Chondrocyte (in vitro differentiated cells): ENCODE measurements at places on chromosomes 2 and 18. TPM values are rescaled to one million over a fixed set of nuclear protein-coding genes. Genes with fewer than 3 reads are reported as not detected.
A peak's percentile ranks its signal among the peaks of the same experiment; 100 is the strongest.

DNA sequence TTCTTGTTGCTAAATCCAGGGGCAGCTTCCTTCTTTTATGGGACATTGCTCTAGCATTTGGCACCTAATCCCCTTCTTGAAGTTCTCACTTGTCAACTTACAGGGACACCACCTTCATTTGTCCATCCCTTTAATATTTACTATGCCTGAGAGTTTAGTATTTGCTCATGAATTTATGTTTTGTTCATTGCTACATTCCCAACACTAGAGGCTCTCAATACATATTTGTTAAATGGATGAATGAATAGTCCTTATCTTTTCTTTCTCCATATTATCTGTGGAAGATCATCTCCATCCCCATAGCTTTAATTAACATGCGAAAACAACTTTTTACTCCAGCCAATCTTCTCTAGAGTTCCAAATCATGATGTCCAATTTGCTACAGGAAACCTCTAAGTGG is 5.4 kb downstream of the CWC22 start:
- peaks cover 1% of the 10 kb centered on the region for H3K36me3 ChIP-seq
- H3K4me1 ChIP-seq, result peaks cover 36% of the 10 kb centered on the region
- no peaks in the 10 kb centered on the region for H3K27me3 ChIP-seq
- H3K27ac ChIP-seq, result no peak overlapping the region
- DNase-seq, result no peak

The IL37 gene
- not detected in 3 replicates for total RNA-seq

The TMEFF2 gene
- total RNA-seq, result 1.4 to 8.6 TPM (median 1.5 TPM) in 3 replicates

DNA sequence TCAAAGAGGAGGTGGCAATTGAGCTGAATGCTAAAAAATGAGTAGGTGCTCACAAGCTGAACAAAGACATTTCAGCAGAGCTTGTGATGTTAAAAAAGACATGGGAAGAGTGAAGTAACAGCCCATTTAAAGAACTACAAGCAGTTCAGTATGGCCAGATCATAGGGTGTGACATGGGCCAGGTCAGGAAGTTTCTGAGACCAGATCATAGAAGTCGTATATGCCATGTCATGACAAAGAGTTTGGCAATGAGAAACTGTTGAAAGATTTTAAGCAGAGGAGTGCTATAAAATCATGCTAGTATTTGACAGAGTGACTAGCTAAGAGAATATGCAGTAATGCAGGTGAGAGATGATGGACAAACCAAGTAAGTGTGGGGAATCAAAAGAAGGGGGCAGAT is 7.3 kb upstream of the PELI1 start:
- H3K4me1 ChIP-seq, result peaks cover 6% of the 10 kb centered on the region
- no peaks in the 10 kb centered on the region for H3K27me3 ChIP-seq
- no peak for DNase-seq
- H3K4me3 ChIP-seq, result no peak overlapping the region

The LYPD6 gene
- 0.46 to 0.82 TPM (median 0.57 TPM) in 3 replicates for total RNA-seq

- H3K4me3 ChIP-seq, result no peak overlapping the region
- DNase-seq, result no peak
- H3K4me1 ChIP-seq, result peaks cover 25% of the 10 kb centered on the region
Observed at GRCh38 chr18:11124054-11124453, 25.3 kb downstream of the PIEZO2 start.

DNA sequence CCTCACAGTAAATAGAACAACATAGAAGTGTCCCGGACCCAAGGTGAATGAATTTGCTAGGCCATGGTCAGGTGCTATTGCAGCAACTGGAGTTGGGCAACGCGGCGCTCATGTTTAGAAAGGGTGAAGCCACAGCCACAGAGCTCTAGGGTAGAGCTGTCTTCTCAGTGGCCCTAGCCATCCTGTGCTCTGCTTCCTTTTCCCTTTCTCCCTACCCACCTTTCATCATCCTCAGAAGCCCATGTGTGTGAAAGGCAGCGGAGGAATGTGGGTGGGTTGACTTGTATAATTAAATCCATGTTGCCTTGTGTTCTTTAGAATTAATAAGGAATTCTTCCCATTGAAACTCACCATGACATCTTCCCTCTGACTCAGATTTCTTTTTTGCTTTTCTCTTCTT is 336.7 kb downstream of the OSR1 start:
- no peak overlapping the region for H3K4me3 ChIP-seq
- DNase-seq, result no peak
- H3K4me1 ChIP-seq, result peaks cover 18% of the 10 kb centered on the region
- H3K27me3 ChIP-seq, result peaks cover 4% of the 10 kb centered on the region

DNA sequence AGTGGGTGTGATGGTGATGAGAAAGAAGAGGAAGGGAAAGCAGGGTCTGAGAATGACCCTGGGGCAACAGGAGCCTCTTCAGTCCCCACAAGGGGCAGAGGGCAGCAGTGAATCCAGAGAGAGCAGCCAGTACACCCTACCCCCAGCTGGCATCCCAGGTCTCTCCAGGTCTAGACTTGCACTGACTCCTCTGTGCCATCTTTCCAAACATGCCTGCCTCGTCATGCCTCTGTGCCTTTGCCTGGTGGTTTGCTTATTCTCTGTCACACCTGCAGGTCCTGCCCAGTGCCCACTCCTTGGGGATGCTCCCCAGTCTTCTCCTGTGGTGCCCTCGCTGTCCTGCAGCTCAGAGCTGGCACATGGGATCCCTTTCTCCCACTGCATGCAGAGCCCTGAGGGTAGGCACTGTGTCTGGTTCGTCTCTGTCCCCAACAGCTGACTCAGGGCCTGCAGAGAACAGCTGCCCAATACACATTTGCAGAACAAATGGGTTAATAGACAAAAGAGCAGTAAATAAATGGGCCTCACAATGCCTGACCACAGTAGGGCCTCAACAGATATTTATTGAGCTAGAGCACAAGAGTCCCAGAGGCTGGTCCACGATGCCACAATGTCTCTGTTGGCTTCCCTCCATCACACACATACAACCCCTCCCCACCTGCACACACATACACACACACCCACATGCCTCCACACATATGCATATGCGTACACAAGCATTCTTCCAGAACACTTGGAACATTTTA is 89.8 kb downstream of the HS1BP3 start:
- H3K36me3 ChIP-seq, result no peaks in the 10 kb centered on the region
- no peak for DNase-seq
- H3K27me3 ChIP-seq, result no peaks in the 10 kb centered on the region
- no peak overlapping the region for H3K4me3 ChIP-seq

The C2orf81 gene
- total RNA-seq, result 1.3 to 3.4 TPM (median 1.5 TPM) in 3 replicates

GRCh38 chr2:220708366-220708765 is 863.7 kb downstream of the EPHA4 start:
- no peak for DNase-seq
- peaks cover 9% of the 10 kb centered on the region for H3K4me1 ChIP-seq
- H3K27me3 ChIP-seq, result no peaks in the 10 kb centered on the region

DNA sequence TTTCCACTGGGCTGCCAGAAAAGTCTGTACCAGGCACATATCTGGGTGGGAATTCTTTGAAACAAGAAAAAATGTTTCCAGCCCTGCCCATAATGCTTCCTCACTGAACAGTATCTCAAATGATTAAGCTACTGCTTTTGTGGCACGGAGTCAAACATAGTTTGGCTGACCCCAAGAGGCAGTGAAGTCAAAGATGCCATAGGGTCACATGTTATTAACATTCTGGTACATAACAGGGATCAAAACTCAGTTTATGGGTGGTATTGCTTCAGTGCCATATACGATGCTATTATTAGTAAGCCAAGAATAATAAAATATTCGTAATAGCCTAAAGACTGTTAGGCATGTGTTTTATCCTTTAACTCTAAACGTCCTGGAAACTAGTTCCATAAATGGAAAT is 112.4 kb downstream of the FEZ2 start:
- no peak for DNase-seq
- peaks cover 19% of the 10 kb centered on the region for H3K36me3 ChIP-seq
- H3K4me1 ChIP-seq, result peaks cover 83% of the 10 kb centered on the region
- H3K4me3 ChIP-seq, result no peak overlapping the region
- H3K27me3 ChIP-seq, result no peaks in the 10 kb centered on the region

DNA sequence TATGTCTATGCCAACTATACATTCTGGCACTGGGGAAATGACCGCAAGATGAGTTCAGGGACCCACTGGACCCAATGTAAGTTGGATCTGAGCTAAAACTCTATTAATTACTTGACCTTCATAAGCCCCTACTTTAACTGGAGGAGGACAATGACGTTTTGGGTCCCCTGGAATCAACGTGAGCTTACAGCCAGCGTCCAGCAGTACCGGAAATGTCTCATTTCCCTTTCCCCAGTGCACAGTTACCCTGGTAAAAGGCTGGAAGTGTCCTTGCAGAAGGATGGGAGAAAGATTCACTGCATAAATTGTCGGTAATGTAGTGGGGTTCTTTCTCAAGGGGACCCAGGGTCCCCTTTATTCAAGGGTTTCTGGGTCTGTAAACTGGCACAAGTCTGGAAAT is 1297.6 kb upstream of the ACVR2A start:
- DNase-seq, result no peak
- H3K27me3 ChIP-seq, result no peaks in the 10 kb centered on the region
- no peak overlapping the region for H3K4me3 ChIP-seq
- no peak overlapping the region for H3K27ac ChIP-seq

- H3K4me3 ChIP-seq, result no peak overlapping the region
- H3K27me3 ChIP-seq, result peaks cover 6% of the 10 kb centered on the region
- no peak for DNase-seq
- no peaks in the 10 kb centered on the region for H3K36me3 ChIP-seq
Observed at GRCh38 chr18:62434798-62435197, 88.0 kb upstream of the ZCCHC2 start.

- H3K27me3 ChIP-seq, result no peaks in the 10 kb centered on the region
- H3K4me3 ChIP-seq, result no peak overlapping the region
- H3K27ac ChIP-seq, result no peak overlapping the region
- no peak for DNase-seq
- no peaks in the 10 kb centered on the region for H3K36me3 ChIP-seq
- peaks cover 1% of the 10 kb centered on the region for H3K4me1 ChIP-seq
Observed at GRCh38 chr18:7017013-7017412, 100.6 kb downstream of the LAMA1 start.

- DNase-seq, result no peak
- H3K36me3 ChIP-seq, result no peaks in the 10 kb centered on the region
- no peak overlapping the region for H3K4me3 ChIP-seq
Observed at GRCh38 chr2:161033059-161033660, 127.1 kb upstream of the TANK start.

The GALM gene
- total RNA-seq, result 4.7 to 6.5 TPM (median 4.8 TPM) in 3 replicates

GRCh38 chr2:48738806-48739205 is 16.7 kb downstream of the LHCGR start:
- peaks cover 18% of the 10 kb centered on the region for H3K4me1 ChIP-seq
- H3K36me3 ChIP-seq, result no peaks in the 10 kb centered on the region
- H3K27ac ChIP-seq, result no peak overlapping the region
- DNase-seq, result no peak
- peaks cover 4% of the 10 kb centered on the region for H3K27me3 ChIP-seq

DNA sequence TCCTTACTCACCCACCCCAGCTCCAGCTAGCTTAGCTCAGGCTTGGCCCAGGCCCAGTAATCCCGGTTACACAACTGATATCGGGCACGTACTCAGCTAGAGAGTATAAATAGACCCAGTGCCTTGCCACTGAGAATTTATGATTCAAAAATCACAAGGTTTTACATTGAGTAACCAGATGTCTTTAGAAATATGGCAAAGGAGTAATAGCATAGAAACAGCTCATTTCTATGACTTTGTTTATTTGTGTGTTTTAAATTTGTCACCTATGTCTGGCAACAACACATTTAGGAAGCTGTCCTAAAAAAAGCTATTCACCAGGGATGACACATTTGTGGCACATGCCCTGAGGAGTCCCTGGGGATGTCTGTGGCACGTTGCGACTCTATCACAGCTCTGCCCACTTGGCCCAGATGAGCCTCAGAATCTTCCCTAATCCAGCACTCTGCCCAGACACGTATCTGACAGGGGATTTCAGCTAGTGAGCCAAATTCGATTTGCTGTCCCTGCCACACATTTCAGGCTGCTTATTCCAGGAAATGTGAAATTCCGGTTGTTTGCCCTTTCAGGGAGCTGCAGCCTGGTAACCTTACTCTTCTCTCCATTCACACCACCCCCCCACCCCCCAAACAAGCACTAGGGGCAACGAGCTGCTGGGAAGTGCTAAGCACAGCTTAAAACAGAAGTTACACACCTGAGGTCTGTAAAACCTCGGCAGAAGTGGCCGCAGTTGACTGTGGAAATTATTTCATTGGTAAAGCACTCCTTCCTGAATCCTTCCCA is 85.4 kb upstream of the ZCCHC2 start:
- no peak overlapping the region for H3K4me3 ChIP-seq
- peaks cover 8% of the 10 kb centered on the region for H3K4me1 ChIP-seq
- H3K36me3 ChIP-seq, result no peaks in the 10 kb centered on the region
- peaks cover 6% of the 10 kb centered on the region for H3K27me3 ChIP-seq
- H3K27ac ChIP-seq, result peak overlapping the region; percentile 74

DNA sequence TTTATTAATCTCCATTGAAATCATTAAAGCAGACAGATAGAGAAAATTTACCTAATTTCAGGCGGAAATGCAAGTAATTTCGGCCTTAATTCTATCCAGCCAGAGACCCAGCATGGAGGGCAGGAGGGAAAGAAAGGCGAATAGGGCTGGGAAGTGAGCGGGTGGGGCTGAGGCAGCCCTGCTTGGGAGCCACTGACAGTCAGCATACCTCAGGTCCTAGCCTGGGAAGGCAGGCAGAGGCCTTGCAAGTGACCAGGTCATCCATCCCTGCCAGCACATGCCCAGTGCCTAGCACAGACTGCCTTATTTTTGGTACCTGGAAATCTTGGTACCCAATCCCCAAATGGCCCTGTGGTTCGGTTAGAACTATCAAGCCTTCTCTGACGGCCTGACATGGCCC is 1.5 kb downstream of the GDF7 start:
- H3K36me3 ChIP-seq, result peaks cover 7% of the 10 kb centered on the region
- peaks cover 29% of the 10 kb centered on the region for H3K27me3 ChIP-seq
- peak overlapping the region; percentile 13 for H3K27ac ChIP-seq
- no peak for DNase-seq
- H3K4me1 ChIP-seq, result peaks cover 51% of the 10 kb centered on the region
- H3K4me3 ChIP-seq, result peak overlapping the region; percentile 79

The LHCGR gene
- total RNA-seq, result not detected in 3 replicates

DNA sequence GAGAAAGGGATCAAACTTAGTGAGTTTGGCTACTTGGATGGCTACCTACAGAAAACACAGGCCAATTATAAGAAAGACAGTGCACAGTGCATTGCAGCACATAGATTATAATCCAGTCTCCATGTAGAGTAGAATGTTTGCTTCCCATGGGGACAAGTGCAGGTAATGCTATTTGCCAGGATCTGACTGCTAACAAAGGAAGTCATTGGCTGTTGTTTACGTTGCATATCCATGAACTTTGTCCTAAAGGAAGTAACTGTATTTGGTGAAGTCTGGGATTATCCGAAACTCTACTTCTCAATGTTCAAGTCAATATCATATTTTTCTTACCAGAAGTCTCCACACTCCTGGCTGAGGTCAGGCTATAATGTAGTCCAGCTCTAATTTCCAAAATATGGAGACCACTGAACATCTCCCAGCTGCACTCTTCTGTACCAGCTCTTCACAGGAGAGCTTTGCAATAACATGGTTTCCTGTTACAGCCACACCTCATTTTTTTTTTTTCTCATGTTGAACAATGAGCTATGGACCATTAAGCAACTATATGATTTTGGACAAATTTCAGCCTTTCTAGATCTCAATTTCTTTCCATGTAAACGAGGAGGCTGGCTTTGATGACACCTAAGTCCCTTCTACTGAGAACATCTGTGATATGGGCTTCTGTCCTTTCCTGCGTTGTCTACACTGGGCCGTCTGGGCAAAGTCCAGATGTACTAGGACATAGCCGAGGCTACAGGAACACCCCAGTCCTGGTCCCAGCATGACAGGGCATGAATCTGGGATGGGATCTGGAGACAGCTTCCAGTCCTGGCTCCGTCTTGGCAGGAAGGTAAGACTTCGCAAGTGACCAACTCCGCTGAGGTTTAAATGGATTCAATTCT is 154.8 kb downstream of the LAMA1 start:
- no peak overlapping the region for H3K27ac ChIP-seq
- no peaks in the 10 kb centered on the region for H3K27me3 ChIP-seq
- no peak for DNase-seq
- no peaks in the 10 kb centered on the region for H3K36me3 ChIP-seq
- peaks cover 17% of the 10 kb centered on the region for H3K4me1 ChIP-seq
- no peak overlapping the region for H3K4me3 ChIP-seq
